NCI-H1105 (cell line): ENCODE measurements at places on chromosomes 12 and 14.

DNA sequence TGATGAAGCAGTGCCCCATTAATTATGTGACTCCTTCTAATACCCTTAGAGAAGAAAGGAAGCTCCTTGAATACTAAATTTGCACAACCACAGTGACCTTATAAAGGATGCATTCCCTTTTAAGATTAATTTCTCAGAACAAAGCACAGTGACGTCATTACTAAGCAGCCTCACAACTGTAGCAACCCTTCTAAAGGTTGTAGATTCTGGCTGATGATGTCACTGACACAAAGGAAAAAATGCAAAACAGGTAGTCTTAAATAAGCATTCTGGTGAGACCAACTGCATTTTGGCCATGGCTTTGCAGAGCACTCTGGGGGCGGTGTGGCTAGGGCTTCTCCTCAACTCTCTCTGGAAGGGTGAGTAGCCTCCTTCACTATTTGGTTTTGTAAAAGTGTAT, 38.4 kb upstream of the OR4E1 start:
- DNase-seq: no peak

GRCh38 chr12:69886109-69886508, 61.1 kb downstream of the MYRFL start:
- no peak for DNase-seq

DNA sequence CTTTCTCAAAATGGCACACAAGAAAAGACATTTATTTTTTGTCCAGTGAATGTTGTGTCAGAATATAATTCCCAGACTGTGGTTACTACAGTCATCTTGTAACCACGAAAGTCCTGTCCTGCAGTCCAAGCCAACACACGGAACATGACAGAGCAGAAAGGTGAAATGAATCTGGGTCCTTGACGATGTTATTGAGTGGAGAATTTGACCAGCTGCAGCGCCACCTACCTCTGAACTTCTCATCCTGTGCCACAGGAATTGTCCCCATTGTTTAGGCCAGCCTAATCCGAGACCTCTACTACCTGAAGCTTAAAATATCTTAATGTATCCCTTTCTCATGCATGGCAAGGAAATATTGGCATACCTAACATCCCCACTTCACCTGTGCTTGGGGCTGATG, 64.1 kb upstream of the OTX2 start:
- peak; percentile 11 for DNase-seq

- no peak for DNase-seq
These were observed 31.2 kb upstream of the CHPT1 start for GRCh38 chr12:101666052-101666728.

DNA sequence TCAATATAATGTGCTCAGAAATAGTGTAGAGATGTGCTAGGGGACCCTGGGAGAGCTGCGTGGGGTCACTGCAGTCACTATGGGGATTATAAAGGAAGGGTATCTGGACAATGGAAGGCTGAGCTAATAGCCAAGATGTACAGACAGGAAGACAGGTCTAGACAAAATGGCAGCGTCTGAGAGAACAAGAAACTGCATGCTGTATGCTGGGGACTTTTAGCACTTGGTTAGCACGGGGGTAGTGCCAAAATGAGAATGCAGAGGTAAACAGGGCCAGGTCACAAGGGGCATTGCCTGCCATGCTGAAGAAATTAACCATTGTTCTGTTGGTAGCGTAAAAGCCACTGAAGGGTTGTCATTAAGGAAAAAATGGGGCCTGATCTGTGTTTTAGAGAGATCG, 308.2 kb downstream of the EMP1 start:
- DNase-seq: no peak
